Activated naive CD4-positive, alpha-beta T cell (primary cell): ENCODE measurements at places on chromosomes 6 and 20.

DNA sequence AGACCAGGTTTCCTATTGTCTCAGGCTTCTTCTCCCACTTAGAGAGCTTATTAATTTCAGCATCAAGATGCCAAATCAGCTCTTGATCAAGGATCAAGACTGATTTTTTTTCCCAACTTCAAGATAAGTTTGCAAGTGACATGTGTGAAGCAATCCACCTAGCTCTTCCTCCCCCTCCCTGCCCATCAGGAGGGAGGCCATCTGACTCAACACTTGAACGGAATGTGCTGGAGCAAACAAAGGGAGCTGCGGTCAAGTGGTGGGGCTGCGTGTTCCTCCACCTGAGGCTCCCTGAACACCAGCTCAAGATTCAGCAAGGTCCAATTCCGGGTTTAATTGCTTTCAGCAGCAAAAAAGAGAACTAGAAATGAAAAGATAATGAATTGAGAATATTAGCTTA lies 38.7 kb downstream of the TTI1 start:
- no peak for DNase-seq

DNA sequence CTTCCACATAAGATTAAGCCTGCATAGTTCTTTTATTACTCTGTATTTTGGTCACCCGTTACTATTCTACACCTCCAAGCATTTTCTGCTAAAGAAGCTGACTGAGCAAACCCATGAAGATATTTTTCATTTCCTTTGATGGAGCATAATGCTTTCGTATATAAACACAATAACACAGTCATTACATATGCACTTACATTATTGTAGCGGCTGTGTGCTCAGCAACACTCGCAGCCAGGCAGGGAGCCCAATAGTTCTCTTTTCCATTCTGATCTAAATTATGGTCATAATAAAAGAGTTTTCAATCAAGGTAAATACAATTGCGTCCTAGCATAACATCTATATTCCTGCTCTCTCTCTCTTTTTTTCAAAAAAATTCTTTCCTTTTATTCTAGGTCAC lies 69.6 kb upstream of the TFB1M start:
- no peak for DNase-seq

- DNase-seq = no peak
Observed at GRCh38 chr6:169094552-169094950, 159.1 kb downstream of the THBS2 start.

- no peak for DNase-seq
Observed at GRCh38 chr6:166145751-166146150, 21.9 kb downstream of the TBXT start.

DNA sequence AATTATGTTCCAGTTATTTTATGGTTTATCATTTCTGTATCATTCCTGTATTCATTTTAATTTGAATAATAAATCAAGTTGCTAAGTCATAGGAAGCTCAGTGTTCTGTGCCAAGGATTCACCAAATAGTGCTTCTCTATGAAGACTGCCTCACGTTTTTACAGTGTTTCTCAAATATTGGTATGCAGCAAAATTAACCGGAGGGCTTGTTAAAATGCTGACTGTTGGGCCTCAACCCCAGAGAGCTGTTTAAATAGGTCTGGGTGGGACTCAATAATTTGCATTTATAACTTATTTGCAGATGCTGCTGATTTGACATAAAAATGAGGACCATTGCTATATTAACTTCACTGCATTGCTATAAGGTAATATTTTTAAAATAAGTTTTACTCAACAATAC lies 166.7 kb downstream of the TINAG start:
- DNase-seq = no peak

DNA sequence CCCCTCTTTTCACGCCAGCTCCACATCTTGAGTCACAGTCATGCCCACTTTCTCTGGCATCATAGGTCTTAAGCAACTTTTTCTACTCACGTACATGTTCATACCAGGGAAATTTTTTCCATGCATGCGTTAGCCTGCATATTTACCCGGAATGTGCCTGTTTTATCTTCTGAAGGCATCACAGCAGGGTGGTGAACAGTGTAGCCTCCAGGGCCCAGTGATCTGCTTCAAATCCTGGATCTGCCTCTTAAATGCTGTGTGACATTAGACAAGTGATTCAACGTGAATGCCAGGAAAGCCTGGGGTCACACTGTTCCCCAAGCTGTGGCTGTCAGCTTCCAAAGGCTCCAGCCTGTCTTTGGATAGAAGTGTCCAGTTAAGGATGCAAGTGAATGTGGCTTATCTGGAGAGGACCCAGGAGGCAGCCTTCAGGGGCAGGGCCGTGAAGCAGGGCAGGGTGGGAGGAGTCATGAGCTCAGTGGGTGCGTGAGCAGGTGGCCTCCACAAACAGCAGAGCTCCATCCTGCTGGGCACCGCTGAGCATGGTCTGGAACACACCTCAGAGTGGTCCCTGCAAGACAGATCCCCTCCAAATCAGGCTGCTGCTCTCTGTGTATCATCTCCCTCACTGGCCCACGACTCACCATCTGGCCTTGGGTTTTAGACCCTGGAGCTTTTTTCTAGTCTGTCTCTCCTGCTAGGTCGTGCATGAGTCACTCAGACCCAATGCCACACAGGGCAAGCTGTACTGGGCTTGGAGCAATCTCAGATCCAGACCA lies 30.4 kb upstream of the CD93 start:
- no peak for DNase-seq

- no peak for DNase-seq
Observed at GRCh38 chr6:28474441-28475219, 31.3 kb upstream of the ZSCAN23 start.

DNA sequence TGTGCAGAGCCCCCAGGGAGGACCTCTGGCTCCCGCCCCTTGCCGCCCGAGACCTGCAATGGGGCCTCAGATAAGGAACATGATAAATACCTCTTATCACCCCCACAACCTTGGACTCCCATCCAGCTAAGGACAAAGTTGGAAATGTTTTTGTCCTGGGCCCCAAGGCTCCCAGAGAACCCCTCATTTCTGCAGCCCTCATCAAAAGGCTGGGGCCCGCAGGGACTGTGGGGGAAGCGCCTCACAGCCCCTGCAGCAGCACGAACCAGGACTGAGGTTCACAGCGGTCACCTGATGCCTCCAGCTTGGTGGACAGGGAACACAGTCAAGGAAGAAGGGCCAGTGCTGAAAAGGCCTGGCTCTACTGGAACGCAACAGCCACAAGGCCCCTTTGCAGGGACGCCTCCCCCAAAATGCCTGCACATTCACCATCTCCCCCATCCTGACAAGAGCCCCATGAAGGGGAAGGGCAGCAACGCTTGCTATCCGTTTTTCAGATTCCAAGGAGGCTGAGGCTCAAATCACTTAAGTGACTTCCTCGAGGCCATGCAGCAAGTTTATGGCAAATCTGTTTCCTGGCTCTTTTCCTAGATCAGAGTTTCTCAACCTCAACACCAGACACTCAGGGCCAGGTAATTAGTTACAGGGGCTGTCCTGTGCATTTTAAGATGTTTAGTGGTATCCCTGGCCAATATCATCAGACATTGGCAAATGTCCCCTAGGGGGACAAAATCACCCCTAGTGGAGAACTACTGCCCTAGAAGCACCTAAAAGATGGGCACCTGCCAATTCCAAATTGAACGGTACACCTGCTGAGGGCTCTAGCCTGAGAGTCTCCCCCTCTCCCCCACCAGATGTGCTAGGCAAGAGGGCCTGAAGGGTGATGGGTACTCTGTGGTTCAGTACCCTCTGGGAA lies 10.6 kb downstream of the TFEB start:
- DNase-seq = no peak

- no peak for DNase-seq
Observed at GRCh38 chr6:32814145-32814544, 2.7 kb downstream of the HLA-DOB start.

GRCh38 chr6:139154881-139155547 lies 20.1 kb downstream of the HECA start:
- no peak for DNase-seq

DNA sequence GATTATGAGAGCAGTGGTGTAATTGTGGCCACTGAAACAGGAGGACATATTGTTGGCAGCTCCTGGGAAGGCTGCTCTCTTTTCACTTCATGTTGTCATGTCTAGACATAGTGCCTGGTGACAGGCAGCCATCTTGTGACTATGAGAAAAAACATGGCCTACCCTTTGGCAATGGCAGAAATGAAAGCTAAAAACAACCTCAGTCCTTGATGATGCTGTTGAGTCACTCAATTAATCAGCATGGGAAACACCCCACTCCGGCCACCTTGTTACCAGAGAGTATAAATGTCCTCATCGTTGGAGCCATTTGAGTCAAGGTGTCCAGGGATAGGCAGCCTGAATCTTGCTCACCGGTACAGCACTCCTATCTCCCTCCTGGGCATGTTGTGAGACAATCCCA lies 31.2 kb upstream of the HMGA1 start:
- DNase-seq = no peak

DNA sequence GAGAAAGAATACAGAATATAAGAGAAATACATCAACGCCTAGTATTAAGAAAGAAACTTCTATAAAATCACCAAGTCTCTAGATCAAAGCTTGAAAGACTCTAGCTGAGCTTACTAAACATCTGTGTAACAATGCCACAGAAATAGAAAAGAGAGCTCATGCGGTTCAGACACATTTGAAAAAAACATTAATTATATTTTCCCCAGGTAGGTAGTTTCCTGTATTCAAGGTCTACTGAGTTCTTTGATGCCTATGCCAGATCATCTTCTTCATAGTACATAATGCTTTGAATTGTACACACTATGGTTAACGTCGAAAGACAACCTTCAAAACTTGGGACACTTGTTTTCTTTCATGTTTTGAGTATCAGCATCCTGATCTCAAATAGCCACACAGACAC lies 11.3 kb downstream of the MOXD1 start:
- DNase-seq = no peak

GRCh38 chr6:22067122-22067521 lies 229.7 kb downstream of the PRL start:
- DNase-seq = no peak

GRCh38 chr6:30681766-30682142 lies 4.7 kb downstream of the PPP1R18 start:
- DNase-seq = no peak

- DNase-seq = no peak
Observed at GRCh38 chr6:134034478-134034877, 17.9 kb downstream of the SLC2A12 start.

DNA sequence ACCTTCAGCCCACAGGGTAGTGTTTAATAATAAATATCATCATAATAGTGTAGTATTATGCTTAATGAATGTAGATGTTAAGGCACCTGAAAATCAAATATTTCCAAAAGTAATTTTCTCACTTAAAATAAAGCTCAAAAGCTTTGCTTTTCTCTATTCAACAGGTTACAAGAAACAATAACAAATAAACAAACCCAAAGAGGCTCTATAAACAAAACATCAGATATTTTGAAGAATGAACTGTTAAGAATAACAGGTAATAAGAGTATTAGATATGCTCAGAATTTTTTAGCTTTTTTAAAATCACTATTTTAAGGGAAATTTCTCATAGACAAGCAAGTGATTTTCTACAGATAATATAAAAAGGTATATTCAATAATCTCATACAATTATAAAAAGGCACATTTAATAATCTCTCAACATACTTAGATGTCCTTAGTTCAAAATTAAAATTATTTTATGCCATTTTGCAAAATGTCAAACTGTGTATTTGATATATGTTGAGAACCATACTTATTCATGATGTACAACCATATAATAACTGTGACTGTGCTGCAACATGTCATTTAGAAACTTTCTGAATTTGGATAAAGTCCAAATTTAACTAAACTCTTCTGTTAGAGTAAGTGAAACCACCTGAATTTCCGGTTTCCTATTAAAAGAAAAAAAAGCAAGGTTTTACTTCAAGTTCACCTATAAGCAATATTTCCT lies 35.8 kb downstream of the PHIP start:
- DNase-seq = no peak

GRCh38 chr6:90467546-90467945 lies 119.3 kb downstream of the MAP3K7 start:
- no peak for DNase-seq

DNA sequence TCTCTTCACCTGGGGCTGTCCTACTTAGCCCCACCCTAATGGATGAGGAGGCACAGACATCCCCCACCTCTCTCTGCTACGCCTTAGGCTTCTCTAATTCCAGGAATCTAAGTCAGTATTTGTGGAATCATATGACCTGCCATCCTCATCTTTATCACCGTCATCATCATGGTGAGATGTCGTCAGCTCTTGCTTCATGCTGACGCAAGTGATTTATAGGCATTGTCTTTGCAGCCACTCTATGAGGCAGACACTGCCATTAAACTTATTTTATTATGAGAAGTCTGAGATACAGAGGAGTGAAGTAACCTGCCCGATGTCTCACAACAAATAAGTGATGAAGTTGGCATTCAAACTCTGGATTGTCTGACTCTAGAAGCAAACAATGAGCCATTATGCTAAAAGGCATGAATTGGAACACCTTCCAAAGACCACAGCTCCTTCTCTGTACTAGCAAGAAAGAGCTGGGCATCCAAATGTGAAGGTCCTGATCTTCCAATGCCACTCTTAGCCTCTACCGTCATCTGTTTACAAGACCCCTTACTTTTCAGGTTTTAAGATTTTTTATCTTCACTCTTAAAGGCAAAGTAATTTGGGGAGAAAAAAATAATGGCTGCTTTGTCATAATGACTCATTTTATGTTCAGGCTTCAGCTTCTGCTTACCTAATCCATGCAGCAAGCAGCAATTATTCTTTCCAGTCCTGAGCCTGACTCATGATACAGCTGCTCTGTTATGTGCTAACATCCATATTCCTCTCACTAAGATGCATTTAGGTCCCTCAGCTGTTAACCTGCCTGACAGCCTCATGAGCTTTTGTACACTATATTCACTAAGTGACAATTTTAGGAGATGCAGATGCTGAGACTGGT lies 113.7 kb upstream of the BCLAF1 start:
- DNase-seq = no peak

- no peak for DNase-seq
Observed at GRCh38 chr6:128492386-128492785, 28.0 kb downstream of the PTPRK start.

- DNase-seq = no peak
Observed at GRCh38 chr6:44563397-44563796, 175.9 kb downstream of the CDC5L start.

GRCh38 chr20:48335308-48336050 lies 492.3 kb downstream of the PREX1 start:
- no peak for DNase-seq

GRCh38 chr6:24910331-24910960 lies 25.3 kb downstream of the RIPOR2 start:
- DNase-seq = no peak

DNA sequence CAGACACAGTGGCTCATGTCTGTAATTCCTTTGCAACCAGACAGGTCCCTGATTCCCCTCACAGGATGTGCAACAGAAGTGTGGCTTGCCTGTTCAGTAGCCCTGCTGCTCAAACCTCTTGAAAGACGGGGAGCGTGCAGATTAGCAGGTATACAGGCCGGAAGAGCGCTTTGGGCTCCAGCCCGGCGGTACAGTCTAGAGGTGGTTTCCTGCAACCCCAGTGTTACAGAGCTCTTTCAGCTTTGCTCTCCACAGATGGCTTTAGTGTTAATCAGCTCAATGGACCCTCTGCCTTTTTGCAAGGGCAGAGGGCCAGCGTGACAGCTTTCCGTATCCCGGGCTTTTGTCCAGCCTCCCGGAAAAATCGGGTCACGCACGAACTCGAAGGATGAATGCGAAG lies 67.2 kb upstream of the TNFRSF21 start:
- no peak for DNase-seq

GRCh38 chr20:19945732-19946670 lies 71.2 kb upstream of the NAA20 start:
- no peak for DNase-seq
